ENCODE measurements at places on chromosomes 3 and 15. TPM values are rescaled to one million over a fixed set of nuclear protein-coding genes. Genes with fewer than 3 reads are reported as not detected.

The SMCO1 gene
- not detected for total RNA-seq

The LMAN1L gene
- not detected for total RNA-seq

The EAF1 gene
- total RNA-seq = 20.1 TPM

The ADGRG7 gene
- 0.12 TPM for total RNA-seq
